ENCODE measurements at places on chromosomes 1 and 21.

- DNase-seq, result peak; percentile 52
Observed at GRCh38 chr1:212566522-212567479, 41.8 kb upstream of the ATF3 start.

- peak; percentile 65 for DNase-seq
Observed at GRCh38 chr1:87684194-87684593, 355.5 kb downstream of the LMO4 start.

DNA sequence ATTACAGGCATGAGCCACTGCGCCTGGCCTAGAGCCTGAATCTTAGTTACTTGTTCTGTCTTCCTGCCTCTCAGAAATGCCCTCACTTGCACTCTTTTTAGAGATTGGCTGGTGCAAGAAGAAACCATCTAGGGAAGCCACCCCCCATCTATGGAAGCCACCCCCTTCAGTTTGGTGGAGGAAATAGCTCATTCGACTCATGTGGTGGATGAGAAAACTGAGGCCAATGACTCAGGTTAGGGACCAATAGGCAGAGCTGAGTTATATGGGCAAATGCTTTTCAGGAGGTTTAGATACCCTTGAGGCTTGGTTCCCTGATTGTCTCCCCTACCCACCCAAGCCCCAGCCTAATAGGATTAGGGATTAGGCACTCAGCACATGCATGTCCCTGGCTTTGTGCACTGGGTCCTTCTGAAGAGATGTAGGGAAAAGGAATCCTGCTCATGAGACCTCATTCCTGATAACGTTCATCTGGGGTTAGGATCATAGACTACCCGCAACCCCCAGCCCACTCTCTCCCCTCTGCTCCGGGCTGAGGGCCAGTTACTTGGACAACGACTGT, 77.1 kb downstream of the PAX7 start:
- no peak for DNase-seq

GRCh38 chr21:42226626-42227025, 7.7 kb downstream of the ABCG1 start:
- DNase-seq, result no peak

DNA sequence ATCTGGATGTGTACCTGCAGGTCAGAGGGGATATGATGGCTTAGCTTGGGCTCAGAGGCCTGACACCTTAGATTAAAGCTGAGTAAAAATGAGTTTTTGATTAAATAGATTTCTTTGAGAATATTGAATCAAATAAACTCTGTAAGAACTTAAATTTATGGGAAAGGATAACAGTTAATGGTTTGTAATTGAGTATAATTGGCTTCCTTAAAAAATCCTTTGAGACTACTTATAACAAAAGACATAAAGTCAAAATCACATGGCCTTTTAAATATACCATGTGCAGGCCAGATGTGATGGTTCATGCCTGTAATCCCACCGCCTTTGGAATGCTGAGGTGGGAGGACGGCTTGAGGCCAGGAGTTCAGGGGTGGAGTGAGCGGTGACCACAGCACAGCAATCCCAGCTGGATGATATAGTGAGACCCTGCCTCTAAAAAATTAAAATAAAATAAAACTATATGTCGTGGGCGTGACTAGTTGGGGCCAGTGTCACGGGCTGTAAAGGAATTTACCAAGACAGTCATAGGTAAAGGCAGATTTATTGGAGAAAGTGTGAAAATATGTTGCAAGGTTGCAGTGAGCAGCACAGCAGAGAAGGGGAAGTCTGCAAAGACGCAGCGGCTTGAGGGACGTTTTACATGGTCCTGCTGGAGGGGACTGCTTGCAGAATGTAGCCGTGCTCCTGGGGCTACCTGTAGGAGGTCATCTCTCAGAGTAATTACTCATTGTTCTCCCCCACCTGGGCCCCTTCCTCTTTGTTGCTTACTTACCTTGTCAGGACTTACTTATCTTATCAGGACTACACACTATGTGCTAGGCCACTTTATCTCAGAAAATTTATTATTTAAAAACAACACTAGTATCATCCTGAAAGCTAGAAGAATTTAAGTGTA, 122.3 kb downstream of the ZMYM4 start:
- DNase-seq, result no peak

DNA sequence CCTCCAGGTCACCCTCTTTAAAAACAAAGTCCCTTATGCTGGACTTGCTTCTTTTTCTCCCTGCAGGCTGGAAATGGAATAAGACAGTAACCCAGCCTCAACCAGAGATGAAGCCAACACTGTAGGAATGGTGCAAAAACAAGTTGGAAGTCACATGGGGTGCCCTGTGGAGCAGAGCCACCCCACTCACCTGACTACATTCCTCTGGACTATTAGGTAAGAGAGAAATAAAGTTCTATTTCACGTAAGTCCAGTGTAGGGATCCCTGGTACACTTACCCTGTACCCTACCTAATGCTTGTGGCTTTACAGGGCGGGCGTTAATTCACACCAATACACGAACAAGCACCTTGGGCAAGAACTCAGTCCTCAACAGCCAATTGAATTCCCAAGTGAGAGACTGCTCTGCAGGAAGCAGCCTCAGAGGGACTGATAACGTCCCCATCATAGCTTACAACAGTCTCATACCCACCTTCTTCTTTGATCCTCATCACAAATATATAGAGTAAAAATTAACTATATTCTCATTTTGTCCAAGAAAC, 112.5 kb upstream of the FGGY start:
- no peak for DNase-seq

DNA sequence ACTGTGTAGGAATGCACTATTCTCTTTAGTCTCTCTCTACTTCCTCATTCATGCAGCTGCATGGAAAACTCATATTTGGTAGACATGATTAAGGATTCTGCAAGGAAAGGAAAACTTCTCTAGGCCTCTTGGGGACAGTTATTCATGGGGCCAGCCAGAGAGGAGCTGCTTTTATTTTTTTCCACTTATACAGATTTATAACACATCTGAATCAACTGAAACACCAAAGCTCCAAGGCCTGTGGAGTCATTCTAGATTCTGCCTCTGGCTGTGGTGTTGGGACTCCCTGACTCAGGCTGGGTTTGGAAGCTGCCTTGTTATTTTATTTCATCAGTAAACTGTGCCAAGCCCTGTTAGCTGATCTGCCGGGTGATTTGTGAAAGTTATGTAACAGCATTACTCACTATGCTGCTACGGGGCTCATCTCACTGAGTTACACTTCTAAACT, 83.9 kb upstream of the EDEM3 start:
- DNase-seq, result no peak

DNA sequence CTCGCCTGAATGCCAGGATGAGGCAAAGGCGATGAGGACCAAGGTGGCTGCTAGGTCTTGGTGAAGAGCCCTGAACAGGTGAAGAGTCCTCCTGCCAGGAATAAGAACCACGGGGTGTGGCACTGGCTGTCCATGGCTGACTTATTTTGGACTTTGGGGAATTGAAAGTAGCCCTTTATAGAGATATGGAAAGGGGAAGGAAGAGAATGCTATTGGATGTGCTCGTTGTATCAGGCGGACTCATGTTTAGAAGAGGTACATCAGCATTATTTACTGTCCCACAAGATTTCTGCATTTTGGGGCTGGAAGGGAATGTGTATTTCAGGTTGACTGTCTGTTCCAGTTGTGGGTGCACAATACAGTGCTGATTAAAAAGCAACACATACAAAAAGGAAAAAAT, 465.8 kb downstream of the DSCAM start:
- DNase-seq, result no peak

- no peak for DNase-seq
Observed at GRCh38 chr1:236465231-236465958, 58.4 kb upstream of the LGALS8 start.

DNA sequence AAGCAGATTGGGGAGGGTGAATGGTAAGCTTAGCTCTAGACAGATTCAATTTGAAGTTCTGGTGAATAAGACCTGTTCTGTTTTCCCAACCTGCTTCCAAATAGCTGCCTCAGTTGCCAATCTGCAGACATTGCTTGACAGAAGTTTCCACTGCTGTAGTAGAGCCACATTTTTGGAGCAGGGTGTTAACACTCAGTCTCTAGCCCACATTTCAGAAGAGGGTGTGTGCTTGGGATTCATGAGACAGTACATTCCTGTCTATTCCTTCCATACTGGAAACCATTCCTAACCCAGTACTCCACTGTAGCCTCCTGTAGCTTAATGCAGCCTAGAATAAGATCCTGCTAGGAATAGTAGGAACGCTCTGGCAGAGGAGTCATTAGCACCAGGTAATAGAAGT, 450.5 kb downstream of the NUF2 start:
- no peak for DNase-seq

GRCh38 chr1:205989786-205990185, 13.4 kb downstream of the RAB7B start:
- no peak for DNase-seq

DNA sequence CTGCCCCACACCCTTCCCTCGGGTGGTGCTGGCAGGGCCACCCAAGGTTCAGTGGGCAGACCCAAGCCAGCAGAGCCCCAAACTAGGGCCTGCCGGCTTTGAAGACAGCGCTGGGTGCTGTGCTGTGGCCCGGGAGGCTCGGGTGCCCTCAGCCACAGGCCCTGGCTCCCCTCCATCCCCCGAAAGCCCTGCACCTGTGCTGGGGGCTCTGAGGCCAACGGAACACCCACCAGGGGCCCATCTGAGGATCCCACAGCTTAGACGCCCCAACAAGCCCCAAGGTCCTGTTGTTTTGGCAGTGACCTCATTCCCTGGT, 8.6 kb downstream of the ITGB2 start:
- DNase-seq, result no peak

- peak; percentile 94 for DNase-seq
Observed at GRCh38 chr1:150552128-150552910, 3.1 kb downstream of the ADAMTSL4 start.

- no peak for DNase-seq
Observed at GRCh38 chr1:116164150-116164549, 53.0 kb downstream of the MAB21L3 start.

- DNase-seq, result no peak
Observed at GRCh38 chr1:46812996-46813857, 14.4 kb downstream of the CYP4B1 start.

DNA sequence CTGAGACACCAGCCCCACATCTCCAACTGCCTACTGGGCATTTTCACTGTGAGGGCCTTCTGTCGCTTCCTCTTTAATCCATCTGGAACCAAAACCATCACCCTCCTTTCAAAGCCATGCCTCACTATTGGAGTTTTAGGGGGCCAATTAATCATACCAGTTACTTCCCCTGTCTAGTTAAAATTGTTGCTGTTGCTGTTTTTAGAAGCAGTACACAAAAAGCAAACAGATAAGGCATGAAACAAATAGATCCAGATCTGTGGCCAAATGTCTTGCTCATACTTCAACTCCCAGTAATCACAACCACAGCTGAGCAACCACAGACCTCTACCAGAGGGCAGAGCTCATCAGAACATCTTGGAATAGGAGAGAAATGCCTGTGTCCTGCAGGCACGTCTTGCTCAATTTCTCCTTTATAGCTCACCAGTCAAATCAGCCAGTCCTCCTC, 133.8 kb upstream of the C1orf105 start:
- DNase-seq, result no peak

GRCh38 chr1:206489980-206490770, 17.2 kb upstream of the RASSF5 start:
- peak; percentile 69 for DNase-seq

GRCh38 chr1:41368366-41368765, 7.1 kb downstream of the FOXO6 start:
- DNase-seq, result no peak

GRCh38 chr1:100141192-100141591, 8.2 kb downstream of the TRMT13 start:
- DNase-seq, result no peak

GRCh38 chr1:101025283-101025656, 314 bp downstream of the DPH5 start:
- DNase-seq, result no peak

GRCh38 chr1:7409278-7409677, 361.8 kb upstream of the VAMP3 start:
- peak; percentile 20 for DNase-seq

GRCh38 chr1:234537236-234537635, 58.3 kb upstream of the TARBP1 start:
- no peak for DNase-seq

GRCh38 chr1:58755468-58755872, 28.4 kb downstream of the JUN start:
- no peak for DNase-seq

DNA sequence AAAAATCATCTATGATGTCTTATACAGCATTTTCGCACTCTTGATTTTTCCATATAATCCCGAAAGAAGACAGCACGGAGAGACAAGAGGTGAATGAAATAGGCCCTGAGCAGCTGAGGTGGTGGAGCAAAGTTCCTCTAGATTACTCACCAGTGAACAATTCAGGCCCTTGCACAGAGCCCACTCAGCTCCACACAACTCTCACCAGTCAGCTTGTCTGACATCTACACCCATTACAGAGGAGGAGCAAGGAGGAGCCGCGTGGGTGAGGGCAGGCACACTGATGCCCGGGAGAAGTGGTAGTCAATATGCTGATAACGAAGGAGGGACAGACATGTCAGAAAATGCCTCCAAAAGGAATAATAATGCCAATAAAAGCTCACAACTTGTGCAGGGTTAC, 59.9 kb downstream of the DNM3 start:
- DNase-seq, result no peak

DNA sequence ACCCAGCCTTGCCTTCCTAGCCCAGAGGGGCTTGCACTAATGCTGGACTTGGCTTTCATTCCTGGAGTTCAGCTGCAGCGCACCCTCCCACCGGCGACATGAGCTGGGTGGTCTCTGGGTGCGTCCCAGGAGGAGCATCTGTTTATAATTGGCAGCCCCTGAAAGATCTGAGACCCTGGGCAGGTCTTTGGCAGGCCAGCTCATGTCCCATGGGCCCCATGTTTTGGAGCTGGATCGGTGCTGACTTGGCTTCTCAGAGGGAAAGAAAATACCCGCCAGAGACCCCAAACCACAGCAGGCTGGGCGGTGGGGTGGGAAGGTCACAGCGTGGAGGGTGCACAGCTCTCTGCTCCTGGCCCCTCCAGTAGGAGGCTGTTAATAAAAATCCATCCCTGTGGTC, 29.3 kb downstream of the DHRS3 start:
- no peak for DNase-seq

DNA sequence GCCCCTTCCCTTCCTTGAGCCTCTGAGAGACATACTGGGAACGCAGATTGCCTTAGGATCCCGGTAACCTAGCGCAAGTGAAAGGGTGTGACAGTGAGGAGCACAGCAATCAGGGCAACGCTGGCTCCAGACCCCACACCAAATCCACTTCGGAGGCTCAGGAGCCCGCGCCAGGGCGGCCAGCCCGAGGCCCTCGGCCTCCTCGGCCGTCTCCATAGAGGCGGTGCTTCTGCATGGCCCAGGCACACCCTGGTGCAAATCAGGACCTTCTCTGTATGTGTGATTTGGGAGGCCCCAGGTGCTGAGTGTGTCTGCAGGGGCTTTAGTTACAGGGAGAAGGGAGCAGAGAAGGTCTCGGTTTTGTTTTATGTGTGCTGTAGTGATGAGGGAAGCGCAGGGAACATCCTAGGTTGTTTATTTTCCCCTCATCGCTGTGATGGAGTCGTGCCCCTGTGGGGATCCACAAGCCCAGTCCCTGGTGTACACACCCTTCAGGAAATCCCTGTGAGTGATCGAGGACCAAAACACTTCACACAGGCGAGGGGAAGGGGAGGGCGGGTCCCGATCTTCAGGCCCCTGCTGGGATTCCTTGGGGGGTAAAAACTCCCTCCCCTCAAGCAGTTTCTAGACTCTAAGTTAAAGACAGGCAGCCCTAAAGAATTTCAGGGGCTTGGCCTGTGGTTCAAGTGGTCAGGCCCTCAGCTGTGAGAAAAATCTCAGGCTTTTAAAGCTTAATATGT, 9.4 kb downstream of the KIAA1614 start:
- DNase-seq, result no peak

Data from left lung (tissue), 14 donors.